ENCODE measurements at places on chromosomes 1 and 21.

GRCh38 chr1:223136086-223136485 is 7.0 kb downstream of the TLR5 start:
- DNase-seq = no peak

DNA sequence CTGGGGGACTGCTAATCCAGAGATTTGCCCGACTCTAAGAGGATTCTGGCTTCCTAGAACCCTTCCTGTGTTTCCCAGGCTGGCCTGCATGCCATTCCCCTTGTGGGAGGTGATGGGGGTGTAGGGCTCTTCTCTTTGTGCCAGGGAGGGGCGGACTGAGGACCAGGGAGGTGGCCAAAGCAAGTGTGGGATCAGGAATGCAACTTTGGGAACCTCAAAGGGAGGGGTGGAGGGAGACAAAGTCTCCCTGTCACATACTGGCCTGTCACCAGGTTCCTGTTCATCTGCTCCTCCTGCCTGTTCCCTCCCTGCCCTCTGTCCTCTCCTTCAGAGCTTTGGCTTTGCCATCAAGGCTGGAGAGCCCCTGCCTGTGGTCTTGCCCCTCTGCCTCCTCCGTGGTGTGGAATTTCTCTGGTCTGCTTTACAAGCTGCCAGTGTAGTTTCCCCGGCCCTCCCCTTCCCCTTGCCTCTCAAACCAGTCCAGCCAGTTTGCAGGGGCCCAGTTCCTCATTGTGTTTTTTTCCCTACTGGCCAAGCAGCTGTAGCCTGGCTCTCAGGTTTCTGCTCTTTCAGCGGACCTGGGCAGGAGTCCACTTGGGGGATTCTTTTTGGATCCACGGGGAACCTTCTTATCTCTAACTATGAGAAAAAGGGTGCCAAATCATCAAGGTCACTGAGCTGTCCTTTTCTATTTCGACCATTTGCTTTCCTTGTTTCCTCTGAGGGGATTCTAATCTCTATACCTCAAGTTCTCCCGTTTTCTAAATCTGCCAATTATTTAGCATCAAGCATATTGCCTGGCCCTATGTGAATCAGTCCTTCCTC is 1.8 kb downstream of the CGN start:
- no peak for DNase-seq

- DNase-seq = no peak
Observed at GRCh38 chr1:112465122-112465521, 43.6 kb upstream of the WNT2B start.

GRCh38 chr1:17998889-17999288 is 108.7 kb upstream of the IGSF21 start:
- DNase-seq = no peak

DNA sequence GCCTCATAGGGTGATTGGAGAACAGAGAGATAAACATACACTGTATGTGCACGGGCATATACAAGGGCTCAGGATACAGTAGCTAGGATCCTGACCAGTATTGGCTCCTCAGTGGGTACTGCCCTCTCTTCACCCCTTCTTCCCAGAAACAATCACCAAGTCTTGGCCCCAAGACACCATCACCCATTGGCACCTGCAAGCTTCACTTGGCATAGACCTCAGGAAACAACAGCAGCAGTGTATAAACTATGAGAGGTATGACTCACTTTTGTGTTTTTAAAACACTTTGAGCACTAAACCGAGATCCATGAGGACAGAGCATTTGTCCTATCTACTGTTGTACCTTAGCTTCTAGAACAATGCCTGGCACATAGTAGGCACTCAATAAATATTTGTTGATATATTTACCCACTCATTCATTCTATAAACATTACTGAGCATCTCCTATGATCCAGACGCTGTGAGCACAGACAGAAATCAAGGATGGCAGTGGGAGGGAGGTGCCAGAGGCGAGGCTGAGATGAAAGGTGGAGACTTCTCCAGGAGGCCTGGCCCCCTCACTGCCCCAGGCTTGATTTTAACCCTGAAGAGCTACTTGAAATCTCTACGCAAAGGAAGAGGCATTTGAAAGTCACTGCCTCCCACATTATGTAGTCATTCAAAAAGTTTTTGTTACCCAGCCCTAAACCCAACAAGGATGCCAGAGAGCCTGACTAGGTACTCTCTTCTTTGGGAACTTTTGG is 95.2 kb downstream of the CAMK2N1 start:
- no peak for DNase-seq

- DNase-seq = no peak
Observed at GRCh38 chr1:180246579-180246978, 16.5 kb downstream of the LHX4 start.

- DNase-seq = no peak
Observed at GRCh38 chr1:87816646-87817045, 488.0 kb downstream of the LMO4 start.

DNA sequence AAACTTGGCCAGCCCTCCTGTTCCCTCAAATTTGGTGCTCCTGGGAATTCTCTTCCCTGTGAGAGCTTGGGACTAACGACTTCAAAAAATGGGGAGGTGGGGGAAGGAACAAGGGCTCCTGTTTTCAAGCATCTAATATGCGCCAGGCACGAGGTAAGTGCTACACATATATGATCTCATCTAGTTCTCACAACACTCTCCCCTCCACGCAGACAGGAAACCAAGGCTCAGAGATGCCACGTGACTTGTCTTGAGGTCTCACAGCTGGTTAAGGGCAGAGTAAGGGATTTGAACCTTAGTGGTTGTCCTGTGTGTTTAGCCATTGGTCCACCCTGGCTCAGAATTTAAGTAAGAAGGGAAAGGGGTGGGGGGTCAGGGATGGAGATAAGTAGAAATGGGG is 125.9 kb downstream of the DMRTB1 start:
- DNase-seq = peak; percentile 91

- peak; percentile 18 for DNase-seq
Observed at GRCh38 chr1:210250665-210250997, 18.0 kb downstream of the SERTAD4 start.

DNA sequence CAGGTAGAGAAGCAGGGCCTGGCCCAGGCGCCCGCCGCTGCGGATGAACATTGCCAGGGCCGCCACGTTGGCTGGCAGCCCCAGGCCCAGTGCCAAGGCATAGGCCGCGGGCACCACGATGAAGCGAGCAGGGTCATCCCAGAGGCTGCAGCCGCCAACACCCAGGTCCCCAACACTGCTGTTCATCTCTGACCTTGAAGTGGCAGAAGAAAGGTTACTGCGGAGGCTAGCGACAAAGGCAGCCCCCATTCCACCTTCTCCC is 8.0 kb downstream of the TMEM35B start:
- DNase-seq = no peak

- DNase-seq = no peak
Observed at GRCh38 chr1:24912376-24913273, 17.5 kb downstream of the RUNX3 start.

- DNase-seq = no peak
Observed at GRCh38 chr1:173210283-173210682, 3.2 kb upstream of the TNFSF4 start.

DNA sequence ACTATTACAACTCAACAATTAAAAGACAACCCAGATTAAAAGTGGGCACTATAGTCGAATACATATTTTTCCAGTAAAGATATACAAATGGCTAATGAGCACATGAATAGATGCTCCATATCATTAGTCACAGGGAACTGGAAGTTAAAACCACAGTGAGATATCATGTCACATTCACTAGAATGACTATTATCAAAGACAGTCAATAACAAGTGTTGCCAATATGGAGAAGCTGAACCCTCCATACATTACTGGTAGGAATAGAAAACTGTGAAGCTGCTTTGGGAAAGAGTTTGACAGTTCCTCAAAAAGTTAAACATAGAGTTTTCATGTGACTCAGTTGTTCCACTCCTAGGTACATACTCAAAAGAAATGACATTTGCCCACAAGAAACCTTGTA is 30.6 kb upstream of the MRPS6 start:
- DNase-seq = no peak

DNA sequence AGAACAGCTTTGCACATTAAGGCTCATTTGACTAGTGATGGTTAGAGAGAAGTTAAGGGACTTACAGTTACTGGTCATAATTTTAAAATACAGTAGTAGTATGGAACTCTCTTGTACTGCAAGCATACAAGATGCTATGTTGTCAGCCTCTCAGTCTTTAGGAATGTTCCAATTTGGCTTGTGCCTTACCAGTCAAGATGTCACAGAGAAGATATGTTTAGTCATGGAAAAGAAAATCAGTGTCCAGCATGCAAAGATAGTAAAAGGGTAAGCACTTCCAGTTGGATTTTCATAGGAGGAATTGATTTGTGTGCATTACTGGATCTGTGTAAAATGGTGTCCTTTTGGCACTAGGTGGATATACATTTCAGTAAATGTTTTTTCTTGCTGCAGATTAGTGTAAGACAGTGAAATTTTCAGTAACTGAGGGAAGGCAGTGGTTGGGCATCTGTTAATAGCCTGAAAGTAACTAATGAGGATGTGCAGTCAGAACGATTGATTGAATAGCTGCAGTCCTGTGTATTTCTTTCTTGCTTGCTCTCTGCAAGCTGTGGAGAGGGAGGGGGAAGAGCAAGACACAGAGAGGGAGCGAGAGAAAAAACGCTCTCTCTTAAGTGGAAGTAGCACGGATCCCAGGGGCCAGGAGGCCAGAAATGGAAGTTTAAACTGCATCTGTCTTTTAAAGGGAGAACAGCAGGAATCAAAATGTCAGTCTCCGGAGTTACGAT is 108.2 kb downstream of the CLEC20A start:
- DNase-seq = no peak

DNA sequence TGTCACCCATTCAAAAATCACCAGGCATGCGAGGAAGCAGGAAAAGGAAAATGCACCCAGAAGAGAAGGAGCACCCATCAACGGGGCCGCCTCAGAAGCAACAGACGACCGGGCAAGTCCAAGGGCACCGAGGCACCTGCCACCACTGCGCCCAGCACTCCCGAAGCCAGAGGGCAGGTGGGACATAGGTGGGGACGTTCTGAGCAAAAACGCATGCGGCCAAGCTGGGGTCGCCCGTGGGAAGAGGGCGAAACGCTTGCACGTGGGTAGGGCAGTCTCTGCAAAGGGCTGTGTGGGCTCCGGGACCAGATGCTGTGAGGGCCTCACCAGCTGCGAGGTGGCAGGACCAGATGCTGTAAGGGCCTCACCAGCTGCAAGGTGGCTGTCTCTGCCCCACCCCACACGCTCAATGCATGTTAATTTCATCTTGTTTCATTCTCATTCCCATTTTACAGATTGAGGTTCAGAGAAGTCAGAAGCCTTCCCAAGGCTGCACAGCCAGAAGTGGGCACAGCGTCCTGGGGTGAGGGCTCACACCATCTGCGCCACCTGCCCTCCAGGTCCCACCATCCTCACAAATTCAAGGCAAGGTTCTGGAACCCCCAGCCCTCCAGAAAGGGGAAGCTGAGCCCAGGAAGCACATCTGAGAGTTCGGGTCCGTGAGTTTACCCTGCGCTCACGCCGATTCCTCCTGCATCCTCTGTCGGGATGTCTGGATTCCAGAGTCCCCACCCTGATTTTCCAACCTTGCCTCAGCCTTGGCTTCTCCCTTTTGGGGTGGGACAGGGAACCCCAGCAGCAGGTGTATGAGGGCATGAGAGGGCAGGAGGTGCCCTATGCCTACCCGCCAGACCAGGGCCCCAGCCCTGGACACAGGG is 8.2 kb upstream of the SAMD11 start:
- no peak for DNase-seq

DNA sequence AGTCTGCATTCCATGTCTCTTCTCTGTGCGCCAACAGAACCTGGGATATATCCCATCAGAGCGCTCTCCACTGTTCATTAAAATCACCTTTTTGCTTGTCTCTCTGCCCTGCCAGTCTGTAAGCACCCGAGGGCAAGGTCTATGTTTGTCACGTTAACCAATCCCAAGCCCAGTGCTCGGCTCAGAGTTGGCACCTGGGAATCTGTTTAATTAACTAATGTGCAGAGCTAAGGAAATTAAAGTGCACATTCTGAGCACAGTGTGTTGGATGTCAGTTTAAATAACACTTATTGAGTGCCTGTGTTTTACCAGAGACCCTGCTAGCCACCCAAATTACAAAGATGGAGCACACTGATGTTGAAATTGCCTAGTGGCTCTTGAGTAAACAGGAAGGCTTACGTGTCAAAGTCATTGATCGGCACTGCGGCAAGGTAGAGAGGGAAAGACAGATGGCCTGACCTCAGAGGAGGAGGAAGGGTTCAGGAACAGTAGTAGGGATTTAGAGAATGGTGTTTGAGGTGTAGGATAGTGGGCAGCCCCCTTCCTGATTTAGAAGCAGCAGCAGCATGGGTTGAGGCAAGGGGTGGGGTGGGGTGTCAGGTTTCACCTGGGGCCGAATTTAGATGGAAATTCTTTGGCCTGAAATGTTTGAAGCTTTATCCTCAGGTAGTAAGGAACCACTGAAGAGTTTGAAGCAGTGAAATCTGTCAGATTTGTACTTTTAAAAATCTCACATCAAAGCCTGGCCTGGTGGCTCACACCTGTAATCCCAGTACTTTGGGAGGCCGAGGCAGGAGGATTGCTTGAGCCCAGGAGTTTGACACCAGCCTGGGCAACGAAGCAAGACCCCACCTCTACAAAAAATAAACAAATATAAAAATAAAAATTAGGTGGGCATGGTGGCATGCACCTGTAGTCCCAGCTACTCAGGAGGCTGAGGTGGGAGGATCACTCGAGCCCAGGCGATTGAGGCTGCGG is 7.7 kb downstream of the ARMH1 start:
- no peak for DNase-seq

GRCh38 chr1:10074059-10074851 is 41.5 kb downstream of the UBE4B start:
- DNase-seq = peak; percentile 34

GRCh38 chr1:113758631-113759332 is 504 bp downstream of the PHTF1 start:
- peak; percentile 42 for DNase-seq

- DNase-seq = no peak
Observed at GRCh38 chr1:175162955-175163354, 29.6 kb downstream of the KIAA0040 start.

DNA sequence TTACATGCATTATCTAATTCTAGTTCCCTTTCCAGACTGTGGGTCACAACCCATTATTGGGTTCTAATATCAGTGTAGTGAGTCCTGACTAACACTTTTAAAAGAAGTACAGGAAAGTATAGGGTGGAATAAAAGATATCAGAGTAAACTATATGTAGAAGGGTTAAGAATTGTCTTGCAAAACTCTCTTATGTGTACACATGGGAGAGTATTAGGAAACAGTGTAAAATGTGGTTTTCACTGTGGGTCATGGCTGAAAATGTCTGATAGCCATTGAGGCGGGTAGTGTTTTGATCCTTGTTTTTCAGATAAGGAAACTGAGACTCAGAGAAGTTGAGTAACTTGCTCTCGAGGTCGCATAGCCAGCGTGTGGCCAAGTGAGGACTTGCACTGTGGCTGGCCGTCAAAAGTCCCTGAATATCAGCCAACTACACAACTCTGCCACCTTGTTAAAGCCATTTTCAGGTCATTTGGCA is 18.5 kb upstream of the MTARC1 start:
- DNase-seq = no peak
